Activated CD4-positive, alpha-beta T cell treated with anti-CD3 and anti-CD28 coated beads, Interleukin-2, amount 50 U/mL, for 16 hours (primary cell): ENCODE measurements at places on chromosomes 16 and 17.

- no peak for DNase-seq
Observed at GRCh38 chr17:78527345-78527744, 49.9 kb downstream of the DNAH17 start.

DNA sequence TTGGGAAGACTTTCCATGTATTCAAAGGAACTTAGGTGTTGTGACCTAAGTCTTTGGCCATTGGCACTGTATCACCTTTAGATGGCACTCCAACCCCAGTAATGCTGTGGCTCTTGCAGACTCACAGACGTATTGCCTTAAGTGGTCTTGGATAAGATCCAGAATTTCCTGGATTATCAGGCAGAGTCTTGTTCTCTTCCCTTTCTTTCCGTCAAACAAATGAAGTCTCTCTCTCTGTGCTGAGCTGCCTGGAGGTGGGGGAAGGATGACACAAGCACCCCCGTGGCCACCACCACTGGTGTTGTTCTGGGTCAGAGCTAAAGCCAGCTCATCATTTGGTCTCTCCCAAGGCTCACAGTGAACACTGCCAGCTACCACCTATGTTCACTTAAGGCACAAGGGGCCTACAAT is 789.9 kb upstream of the KIF2B start:
- peak; percentile 5 for DNase-seq

GRCh38 chr16:69003500-69003899 is 102.0 kb upstream of the HAS3 start:
- no peak for DNase-seq

DNA sequence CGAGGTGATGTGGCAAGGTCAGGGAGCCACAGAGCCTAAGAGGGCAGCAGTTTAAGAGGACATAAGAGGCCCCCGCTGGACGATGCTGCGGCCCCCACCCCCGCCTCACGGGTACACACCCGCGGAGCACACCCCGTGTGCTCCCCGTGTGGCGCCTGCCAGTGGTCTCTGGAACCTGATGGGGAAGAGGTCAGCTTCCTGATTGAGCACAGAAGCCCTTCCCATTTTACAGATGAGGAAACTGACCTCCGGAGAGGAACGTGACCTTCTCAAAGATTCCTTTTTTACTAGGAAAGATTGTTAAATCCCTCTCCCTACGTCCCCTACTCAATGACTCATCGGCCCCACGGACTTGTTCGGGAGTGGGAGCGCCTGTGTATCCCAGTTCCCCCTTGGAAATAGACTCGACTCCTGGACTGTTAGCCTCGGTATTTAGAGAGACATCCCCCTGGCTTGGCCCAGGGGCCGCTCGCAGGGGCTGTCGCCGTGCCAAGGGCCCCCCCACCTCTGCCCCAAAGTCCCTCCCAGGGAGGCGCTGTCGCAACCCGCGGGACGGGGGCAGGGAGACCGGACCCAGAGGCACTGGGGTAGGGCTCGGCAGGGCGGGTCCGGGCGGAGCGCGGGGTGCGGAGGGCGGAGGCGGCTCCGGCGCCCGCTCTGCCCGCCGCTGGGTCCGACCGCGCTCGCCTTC is at the start of gene ABCC3:
ABCC3 (plus strand) TSS at position 658 of the 691 bp plus-strand sequence. CDS start 56 bp downstream, outside the sequence.
- DNase-seq: no peak

- no peak for DNase-seq
Observed at GRCh38 chr17:61981323-61981722, 53.5 kb upstream of the INTS2 start.

DNA sequence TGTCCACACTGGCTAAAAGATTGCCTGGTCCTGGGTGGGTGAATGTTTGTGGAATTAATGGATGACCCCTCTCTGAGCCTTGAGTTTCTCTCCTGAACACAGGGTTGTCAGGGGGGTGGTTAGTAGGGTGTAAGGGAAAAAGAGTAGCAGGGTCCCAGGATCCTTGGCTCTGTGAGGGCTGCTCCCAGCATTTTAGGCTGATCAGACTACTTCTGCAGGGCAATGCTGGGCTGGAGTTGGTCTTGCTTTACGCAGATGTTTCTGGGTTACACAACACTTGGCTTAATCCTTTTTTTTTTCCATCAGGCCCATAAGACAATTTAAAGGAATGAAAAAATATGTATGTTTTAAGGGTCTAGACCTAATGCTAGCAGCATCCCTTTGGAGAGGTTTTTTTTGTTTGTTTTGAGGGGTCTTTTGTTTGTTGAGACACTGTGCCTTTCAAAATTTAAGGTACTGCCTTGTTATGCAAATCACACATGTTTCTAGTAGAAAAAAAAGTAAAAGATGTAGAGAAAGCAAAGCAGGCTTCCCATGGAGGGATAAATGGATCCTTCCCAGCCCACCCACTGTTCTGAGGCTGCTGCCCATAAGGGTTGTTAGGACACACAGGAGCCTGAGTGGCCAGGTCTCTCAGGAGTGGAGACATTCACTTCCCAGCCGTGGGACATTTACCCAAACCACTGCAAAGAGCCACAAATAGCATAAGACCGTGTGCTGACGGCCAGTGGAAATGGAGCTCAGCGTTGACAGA is 225.6 kb upstream of the HSBP1 start:
- DNase-seq: no peak

DNA sequence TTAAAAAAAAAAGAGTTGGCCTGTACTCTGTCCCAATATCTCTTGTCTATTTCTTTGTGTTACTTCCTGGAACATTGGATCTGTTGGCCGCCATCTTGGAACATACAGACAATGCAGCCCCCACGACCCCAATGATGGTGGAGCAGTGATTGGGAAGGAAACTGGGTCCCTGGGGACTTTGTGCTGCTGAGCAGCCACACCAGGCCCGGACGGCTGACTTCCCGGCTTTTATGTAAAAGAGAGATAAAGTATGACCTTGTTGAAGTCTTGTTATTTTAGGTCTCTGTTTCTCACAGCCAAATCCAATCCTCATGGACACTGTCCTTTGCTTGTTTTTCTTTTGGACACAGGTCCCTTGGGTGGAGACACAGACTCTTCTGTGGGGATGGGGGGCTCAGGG is 204.5 kb downstream of the SALL1 start:
- no peak for DNase-seq

DNA sequence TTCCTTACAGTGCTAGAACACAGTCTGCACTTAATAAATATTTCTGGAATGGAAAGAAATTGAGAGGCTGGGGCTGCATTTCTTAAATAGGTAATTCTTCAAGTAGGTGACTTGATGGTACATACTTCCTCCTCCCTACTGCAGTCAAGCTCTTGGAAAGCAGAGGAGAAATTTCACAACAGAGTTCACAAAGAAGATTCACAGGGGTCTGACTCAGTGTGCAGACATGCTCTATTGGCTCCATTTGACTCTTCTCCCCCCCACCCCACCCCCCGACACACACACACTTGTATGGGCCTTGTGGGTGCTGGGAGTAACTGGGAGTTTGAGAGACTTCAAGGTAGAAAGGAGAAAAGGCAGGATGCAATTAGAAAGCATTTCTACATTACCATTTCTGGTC is 6.2 kb upstream of the MYOCD start:
- no peak for DNase-seq

GRCh38 chr16:23317751-23318150 is 15.6 kb downstream of the SCNN1B start:
- DNase-seq: no peak

- DNase-seq: no peak
Observed at GRCh38 chr17:66939461-66940114, 24.9 kb upstream of the CACNG4 start.

GRCh38 chr17:79670537-79671084 is 59.8 kb upstream of the RBFOX3 start:
- no peak for DNase-seq

GRCh38 chr17:50596191-50597037 is 35.9 kb downstream of the CACNA1G start:
- DNase-seq: no peak

DNA sequence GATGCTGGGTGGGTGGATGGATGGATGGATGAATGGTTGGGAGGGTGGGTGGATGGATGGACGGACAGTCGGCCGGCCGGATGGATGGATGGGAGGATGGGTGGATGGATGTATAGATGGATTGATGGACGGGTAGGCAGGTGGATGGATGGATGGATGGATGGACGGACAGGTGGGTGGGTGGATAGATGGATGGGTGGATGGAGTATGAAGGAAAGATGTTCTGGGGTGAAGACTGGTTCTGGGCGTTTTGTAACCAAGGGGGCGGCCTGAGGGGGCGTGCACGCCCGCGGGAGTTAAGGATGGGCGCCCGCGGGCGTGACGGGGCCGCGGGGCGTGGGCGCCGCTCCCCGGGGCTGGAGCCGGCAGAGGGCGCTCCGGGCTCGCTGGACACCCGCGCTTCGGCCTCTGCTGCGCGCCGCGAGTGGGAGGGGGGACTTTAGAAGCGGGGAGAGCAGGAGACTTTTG is at the start of gene NECAB2:
NECAB2 (plus strand) TSS at position 407 of the 468 bp plus-strand sequence. CDS start 405 bp downstream, outside the sequence.
- no peak for DNase-seq

- DNase-seq: no peak
Observed at GRCh38 chr17:2707721-2708584, 3.6 kb downstream of the CLUH start.

DNA sequence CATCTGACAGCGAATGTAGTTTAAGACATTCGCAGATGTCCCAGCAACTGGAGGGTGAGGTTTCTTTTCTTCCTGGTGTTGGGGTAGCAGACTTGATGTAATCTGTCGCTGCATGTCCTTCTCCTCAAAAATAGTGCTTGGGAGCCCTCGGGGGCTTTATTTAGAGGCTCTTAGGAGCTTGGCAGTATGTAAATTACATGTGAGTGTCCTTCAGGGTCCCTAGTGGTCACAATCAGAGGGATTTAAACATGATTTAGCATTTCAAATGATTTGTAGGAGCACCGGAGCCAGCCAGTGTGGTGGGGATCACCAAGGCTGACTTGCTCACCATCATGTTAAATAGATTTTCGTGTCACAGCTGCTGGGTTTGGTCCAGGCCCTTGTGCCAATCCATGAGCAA is 8.8 kb upstream of the SALL1 start:
- DNase-seq: no peak

DNA sequence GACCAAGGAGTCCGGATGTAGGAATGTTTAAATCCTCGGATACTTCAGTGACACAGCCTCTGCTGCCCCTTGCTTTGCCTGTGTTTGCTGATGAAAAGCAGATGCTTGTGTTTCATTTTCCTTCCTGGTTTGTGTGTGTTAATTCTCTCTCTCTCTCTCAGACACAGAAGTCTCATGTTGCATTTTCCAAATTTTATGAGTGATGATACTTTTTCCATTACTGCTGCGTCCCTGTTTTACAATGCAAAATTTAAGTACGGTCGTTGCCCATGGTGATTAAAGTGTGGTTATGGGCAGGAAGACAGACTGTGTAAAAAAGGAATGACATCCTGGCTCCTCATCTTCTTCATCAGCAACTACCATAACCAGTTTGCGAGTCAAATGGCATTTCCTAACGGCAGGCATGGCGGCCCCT is 5.7 kb downstream of the RMI2 start:
- DNase-seq: no peak

DNA sequence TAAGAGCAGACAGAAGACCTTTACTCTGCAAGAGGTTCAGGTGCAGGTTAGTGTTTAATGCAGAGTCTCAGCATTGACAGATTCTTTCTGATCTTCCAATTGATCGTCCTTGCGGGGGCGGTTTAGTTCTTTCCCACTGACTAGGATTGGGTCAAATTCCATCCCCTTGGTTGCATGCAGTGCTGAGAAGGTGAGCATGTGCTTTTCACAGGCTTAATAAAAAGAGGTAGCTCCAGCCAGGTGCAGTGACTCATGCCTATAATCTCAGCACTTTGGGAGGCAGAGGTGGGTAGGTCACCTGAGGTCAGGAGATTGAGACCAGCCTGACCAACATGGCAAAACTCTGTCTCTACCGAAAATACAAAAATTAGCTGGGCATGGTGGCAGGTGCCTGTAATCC is 7.5 kb upstream of the ITGAD start:
- no peak for DNase-seq

- no peak for DNase-seq
Observed at GRCh38 chr16:2985462-2985861, 5.2 kb upstream of the PKMYT1 start.

DNA sequence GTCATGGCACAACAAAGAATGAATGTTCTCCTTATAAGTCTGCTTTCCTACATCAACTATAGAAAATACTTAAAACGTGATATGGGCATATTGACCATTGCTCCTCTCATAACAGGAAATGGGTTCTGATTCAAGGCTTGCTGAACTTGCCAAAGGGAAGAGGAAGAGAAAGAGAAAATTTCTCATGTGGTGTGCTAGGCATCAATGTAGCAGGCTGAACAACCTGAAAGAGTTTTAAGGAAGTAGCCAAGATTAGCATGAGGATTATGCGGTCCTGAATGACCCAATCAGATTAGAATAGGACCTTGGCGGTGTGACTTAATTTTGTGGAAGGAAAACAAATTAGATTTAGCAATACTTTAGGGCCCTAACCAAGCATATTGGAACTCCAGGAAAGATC is 617.7 kb upstream of the CDH11 start:
- no peak for DNase-seq

DNA sequence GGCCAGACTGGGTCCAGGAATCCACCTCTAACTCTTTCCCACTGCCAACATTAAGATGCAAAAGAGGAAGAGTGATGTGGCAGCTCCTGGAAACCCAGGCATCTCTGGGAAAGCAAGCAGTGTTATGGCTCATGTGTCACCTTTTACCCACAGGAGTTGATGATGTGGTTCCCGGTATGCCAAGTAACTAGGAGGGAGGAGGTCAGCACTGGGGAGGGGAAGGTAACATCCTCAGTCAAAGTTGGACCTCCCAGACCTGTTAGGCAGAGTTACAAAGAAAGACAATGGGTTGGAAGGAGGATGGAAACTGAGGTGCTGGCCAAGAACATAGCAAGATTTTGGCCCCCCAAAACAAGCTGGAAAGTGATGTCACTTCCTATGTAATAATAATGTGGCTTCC is 11.4 kb downstream of the KRABD2 start:
- DNase-seq: no peak

DNA sequence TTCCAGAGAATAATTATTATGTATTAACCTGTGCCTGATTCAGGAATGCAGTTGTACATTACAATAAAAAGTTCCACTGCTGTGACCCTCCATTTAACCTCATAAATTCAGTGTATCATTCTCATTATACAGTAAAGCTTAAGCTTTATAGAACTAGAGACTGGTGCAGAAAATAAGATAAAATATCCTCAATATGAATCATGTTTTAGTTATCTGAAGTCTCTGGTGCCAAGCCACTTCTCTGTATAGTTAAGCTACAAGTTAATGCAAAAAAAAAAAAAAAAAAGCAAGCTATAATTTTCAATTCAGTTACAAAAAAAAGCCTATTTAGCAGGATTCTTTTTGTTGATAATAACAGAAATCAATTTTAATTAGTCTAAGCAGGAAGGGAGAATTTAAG is 22.4 kb upstream of the SMIM36 start:
- DNase-seq: no peak
